Stimulated activated CD4-positive, alpha-beta T cell treated with anti-CD3 and anti-CD28 coated beads, Interleukin-1b, Interleukin-23, amount 100 ng/mL, for 24 hours (primary cell): ENCODE measurements at places on chromosomes 1 and 21.

- no peak for DNase-seq
Measured at GRCh38 chr1:16443975-16444770, 3.6 kb downstream of the NECAP2 start.

DNA sequence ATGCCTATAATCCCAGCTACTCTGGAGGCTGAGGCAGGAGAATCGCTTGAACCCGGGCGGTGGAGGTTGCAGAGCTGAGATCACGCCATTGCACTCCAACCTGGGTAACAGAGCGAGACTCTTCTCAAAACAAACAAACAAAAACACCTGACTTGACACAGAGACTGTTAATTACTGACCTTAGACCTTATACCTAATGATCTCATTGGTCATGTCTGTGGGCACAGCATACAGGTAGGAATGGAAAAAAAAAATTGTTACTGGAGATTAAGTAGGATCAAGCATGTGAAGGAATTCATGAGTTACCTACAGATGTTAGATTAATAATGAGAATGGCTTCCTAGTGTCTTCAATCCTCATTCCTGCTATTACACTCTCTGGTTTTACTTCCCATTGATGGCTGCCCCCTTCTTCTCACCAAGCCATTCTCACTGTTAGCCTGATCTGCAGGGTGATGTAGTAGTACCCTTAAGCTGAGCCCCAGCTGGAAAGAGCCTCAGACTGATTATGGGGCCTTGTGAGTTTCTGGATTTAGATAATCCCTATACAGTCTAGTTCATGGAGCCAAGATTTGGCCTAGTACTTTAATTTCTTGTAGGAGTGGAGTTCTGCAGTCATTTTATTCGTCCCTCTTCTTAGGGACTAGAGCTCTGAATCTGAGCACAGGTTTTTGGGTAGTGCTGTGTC is 8.8 kb downstream of the TBCE start:
- no peak for DNase-seq

- no peak for DNase-seq
Measured at GRCh38 chr1:225998560-225999226, 450 bp downstream of the SDE2 start.

DNA sequence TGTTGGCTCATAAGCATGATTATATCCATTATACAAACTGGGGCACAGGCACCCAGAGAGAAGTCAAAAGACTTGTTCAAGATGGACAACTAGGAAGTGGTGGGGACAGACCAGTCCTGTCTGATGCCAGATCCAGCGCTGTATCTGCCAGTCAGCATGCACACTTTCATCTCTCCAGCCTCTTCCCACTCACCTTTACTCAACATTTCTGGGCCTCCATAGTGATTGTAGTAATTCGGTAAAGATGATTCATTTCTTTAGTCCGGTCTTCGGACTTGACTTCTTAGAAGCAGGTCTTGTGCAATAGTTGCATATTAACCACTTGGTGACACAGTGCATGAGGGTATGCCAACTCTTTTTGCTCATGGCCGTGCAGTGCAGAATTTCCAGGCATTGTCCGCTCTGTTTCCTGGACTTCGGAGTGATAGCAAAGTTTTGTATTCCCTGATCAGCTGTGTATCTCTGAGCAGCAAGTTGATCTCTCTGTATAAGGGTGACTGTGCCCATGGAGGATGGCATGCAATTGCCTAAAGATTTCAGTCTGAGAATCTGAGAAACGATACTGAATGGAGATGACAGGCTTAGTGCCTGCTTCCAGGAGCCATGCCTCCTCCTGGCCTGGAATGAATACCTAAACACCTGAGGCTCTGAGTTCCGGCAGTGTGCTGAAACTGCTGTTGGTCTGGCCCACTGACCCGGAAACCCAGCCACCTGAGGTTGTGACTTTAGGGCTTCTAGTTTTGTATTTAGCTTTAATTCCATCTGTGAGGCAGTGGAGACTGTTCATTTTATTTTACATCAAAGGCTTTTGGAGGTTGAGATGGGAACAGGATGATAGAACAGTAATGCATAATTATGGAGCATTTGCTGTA is 39.0 kb downstream of the GALNT2 start:
- no peak for DNase-seq

DNA sequence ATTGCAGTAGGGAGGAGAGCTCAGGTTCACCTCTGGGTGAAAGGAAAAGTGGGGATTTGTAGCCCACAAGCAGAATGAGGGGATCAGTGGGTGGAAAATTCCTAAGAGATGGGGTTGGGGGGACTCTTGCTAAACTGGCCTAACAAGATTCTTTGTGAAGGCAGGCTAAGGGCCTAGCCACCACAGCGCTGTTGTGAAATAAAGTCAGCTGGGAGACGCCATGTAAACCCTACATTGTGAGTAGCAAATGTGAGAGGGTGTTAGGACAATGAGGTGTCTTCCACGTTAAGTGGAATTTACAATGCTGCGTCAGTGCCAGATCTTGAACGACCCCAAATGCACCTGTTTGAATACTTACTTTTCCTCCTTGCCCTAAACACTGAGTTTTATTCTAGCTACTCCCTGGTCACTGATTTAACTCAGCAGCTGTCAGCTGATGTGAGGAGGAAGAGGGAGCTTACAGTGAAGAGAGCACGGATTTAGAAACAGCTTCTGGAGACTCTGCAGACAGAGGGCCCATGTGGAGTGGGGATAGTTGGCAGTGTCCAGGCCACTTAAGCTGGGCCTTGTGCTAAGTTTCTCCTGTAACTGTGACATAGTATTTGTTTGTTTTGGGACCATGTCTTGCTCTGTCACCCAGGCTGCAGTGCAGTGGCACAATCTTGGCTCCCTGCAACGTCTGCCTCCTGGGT is 17.3 kb downstream of the PDPN start:
- DNase-seq, result no peak

DNA sequence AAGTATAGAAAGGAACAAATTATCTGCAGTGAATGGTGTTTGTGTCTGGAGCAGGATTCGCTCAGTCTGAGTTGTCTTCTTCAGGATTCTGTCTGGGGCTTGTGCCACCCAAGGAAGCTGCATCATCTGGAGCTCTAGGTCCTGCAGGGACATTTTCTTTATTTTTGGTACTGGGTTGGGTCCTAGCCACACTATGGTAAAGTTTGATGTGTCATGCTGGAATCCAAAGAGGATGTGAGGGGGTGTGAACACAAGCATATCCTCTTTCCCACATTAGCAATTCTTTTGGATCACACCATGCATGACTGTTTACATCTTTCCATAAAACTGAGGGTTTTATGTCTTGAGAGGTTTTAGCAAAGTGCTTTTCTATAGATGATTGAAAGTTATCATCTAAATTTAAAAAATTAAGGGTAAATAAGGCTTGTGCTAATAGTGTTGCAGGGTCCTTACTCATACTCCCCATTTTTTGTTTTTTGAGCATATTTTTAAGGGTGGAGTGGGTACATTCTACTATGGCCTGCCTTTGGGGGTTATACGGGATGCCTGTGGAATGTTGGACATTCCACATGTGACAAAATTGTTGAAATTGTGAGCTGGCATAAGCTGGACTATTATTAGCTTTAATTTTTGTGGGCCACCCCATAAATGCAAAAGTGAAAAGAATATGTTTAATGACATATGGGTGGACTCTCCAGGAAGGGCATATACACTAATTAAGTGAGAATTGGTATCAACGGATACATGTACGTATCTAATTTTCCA is 152.0 kb upstream of the HMCN1 start:
- no peak for DNase-seq

GRCh38 chr1:173997791-173998190 is 24.4 kb downstream of the RC3H1 start:
- no peak for DNase-seq

GRCh38 chr1:36160949-36161485 is 5.1 kb downstream of the MAP7D1 start:
- no peak for DNase-seq

DNA sequence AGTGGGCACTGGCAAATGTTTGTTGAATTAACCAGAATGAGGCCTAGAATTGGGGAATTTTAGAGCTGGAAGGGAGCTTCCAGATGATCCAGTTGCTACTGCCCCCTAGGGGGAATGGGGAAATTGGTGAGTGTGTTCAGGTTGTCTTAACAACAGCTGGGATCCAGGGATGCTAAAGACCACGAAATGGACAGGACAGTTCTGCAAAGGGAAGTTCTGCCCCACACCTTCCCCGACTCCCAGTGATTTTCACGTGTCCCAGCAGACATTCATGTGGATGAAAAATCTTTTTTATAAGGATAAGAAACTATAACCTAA is 33.9 kb downstream of the TRIM62 start:
- DNase-seq, result no peak

GRCh38 chr1:24126018-24126671 is 14.2 kb upstream of the MYOM3 start:
- DNase-seq, result no peak

- no peak for DNase-seq
Measured at GRCh38 chr1:64161357-64161941, 42.0 kb upstream of the UBE2U start.

GRCh38 chr1:178335426-178335825 is 161.3 kb downstream of the CLEC20A start:
- DNase-seq, result no peak

GRCh38 chr1:178633056-178633455 is 92.0 kb upstream of the RALGPS2 start:
- DNase-seq, result no peak

DNA sequence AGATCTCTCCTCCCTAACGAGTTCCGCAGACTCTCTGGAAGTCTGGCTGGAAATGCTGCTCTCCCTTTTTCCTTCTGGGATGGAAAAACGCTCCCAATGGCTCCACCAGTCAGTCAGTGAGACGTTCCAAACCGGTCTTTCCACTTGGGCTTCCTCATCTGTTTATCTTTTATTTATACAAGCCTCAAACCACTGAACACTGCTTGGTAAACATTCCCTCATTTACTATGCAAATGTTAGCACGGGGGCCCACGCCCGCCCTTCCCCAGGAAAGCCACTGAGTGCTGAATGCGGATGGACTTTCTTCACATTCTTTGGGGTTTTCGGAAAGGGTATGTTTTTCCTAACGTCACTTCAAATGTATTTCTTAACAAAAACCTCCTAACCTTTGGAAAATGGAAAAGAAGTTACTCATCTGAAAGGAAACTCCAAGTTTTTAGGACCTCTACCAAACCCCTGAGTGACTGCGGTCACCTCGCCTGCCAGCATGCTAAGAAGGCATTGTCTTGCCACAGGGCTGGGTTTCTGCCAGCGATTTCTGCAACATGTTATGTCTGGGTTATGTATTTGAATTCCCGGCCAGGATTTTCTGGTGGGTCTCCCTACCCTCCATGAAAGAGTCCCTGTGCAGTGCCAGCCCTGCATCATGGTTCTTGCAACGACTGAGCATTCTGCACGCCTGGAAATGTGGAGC is 14.0 kb upstream of the UMODL1 start:
- no peak for DNase-seq

- no peak for DNase-seq
Measured at GRCh38 chr1:199084293-199084692, 445.5 kb downstream of the PTPRC start.

- no peak for DNase-seq
Measured at GRCh38 chr21:15365751-15366392, 301.1 kb upstream of the NRIP1 start.

DNA sequence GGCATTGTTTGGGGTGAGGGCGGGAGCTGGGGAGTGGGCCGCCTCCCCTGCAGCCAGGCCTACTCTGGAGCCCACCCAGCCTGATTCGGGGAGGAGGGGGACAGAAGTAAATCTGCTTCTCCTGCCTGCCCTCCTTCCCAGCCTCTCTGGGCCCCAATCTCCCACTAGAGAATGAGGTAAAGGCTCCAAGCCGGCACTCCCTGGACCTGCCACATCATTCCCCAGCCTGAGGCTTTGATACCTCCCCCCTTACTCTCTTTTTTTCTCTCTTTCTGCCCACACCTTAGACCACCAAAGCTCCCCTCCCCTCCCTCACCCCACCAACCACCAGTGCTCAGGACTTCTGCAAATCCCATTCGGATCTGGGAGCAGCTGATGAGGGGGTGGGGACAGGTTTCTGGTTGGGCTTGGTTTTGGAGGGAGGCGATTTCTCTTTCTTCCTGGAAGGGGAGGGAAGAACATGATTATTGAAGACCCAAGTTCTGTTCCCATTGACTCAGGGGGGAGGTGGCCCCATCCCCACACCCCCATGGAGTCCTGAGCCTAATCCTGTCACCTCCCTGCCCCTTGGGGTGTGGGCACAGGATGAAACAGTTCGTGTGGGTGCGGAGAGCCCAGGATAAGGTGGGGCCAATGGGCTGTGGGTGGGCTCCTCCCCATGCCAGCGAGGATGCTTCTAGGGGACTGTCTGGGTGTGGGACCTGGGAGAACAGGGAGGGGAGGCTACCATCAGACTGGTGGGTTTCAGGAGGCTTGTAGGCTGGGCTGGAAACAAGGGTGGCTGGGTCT is 1.3 kb downstream of the MAP7D1 start:
- no peak for DNase-seq

DNA sequence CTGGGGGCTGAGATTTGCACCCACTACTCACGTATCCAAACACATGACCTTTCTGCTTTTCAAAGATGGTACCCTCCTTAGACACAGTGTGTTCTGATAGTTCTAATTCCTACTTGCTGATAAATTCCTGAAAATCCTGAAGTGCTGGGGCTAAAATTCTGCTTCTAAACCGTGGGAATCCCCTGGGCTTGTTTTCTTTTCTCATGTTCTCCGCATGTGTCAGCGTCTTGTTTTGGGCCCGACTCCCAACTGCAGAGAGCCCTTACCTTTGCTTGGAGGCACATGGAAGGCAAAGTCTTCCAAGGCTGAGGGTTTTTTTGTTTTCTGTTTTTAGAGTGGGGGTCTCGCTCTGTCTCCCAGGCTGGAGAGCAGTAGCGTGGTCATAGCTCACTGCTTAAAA is 27.2 kb downstream of the PSMG1 start:
- DNase-seq, result no peak

DNA sequence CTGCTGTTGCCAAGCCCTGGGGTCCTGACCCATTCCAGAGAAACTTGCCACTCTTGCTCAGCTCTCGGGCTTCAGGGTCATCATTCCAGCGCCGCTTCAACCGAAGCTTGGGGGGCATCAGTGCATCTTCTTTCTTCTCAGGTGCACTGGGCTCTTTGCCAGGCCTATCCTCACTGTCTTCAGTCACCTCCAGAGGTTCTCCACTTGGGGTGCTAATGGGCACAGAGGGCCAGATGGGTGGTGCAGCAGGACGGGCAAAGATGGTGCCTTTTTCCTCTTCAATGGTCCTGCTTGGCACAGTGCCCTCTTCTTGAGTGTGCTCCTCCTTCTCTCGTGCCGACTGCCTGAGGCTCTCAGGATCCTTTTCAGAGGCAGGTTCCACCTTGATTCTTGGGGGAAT is 13.3 kb downstream of the ETV3 start:
- DNase-seq, result no peak

GRCh38 chr1:15231714-15232201 is 15.3 kb upstream of the FHAD1 start:
- no peak for DNase-seq

DNA sequence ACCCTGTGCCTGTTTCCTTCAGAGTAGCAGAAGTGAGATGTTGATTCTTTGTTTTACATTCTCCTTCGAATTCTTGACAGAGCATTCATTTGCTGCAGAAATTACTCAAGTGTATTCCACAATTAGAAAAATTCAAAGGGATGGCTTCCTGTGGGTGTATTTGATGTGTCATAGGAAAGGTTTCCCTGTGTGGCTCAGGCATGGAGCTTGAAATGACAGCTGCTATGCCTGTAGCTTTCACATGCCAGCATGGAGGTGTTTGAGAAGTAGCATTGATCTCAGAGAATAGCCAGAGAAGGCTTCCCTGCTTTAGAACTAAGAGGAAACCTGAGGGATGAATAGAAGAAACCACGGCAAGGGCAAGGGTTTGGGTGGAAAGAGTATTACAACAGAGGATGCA is 317.2 kb upstream of the DEPDC1 start:
- DNase-seq, result no peak
